ENCODE measurements at places on chromosomes 1 and 21. TPM values are rescaled to one million over a fixed set of nuclear protein-coding genes. Genes with fewer than 3 reads are reported as not detected.

GRCh38 chr1:172498857-172499256, 34.1 kb upstream of the SUCO start:
- no peaks in the 10 kb centered on the region for H3K27me3 ChIP-seq
- H3K4me3 ChIP-seq: no peak overlapping the region
- no peaks in the 10 kb centered on the region for H3K36me3 ChIP-seq
- H3K27ac ChIP-seq: no peak overlapping the region

The FLG gene
- not detected for total RNA-seq

The PTPRF gene
- total RNA-seq: 11.5 TPM

- DNase-seq: peak; percentile 89
- H3K27ac ChIP-seq: peak overlapping the region; percentile 7
- no peaks in the 10 kb centered on the region for H3K36me3 ChIP-seq
- no peak overlapping the region for H3K4me3 ChIP-seq
Observed at GRCh38 chr1:178664278-178664677, 60.8 kb upstream of the RALGPS2 start.

DNA sequence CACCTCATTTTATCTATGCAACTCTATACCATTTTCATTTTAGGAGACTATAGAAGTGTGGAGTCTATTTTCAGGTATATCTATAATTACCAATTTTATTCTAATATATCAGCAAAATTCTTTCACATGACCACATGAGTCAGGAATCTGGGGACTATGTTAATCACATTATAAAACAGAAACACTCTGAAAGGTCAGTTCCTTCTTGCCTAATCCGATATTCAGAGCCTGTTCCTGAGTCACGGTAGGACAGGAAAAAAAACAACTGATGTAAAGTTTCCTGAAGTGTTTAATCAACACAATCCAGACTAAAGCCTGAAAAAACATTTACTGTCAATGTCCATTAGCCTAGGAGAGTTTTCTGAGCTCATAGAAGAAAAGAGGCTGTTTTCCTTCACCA, 1902.3 kb downstream of the NCAM2 start:
- no peak overlapping the region for H3K27ac ChIP-seq
- no peak overlapping the region for H3K4me3 ChIP-seq
- H3K36me3 ChIP-seq: no peaks in the 10 kb centered on the region
- H3K4me1 ChIP-seq: no peaks in the 10 kb centered on the region

DNA sequence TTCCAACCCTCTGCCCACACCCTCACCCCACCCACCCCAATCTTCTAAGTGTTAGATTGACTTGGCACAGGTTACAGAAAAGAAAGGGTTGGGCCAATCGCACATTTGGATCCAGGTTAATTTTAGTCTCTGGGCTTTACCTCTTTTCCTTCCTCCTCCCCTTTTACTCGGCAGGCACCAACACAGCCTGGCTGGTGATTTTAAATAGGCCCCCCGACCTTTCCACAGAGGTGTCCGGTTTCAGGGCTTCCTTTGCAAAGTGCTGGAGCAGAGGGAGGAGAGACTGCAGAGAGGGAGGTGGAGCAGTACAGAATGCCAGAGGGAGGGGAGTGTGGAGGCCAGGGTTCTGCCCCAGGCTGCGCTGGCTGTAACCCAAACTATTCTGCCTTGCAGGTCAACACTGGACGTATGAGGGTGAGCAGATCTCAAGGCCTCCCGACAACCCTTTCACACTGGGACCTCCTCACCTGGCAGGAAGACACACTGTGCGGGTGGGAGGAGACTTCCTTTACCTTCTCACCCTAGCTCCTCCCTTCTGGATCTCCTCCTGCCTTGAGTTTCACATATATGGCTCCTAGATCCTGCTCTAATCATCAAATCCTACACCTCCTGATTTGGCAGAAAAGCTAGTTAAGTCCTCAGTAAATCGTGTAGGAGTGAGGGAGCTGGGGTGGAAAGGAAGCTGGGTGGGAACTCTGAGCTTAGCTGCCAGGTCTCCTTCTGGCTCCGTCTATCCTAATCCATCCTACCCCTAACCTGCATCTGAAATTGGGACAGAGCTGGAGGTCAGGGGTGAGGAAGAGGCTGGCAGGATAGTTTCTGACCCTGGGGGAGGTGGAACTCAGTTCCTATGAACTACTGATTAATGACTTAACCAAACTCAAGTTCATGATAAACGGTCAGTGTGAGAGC, 2.4 kb downstream of the CA14 start:
- peaks cover 13% of the 10 kb centered on the region for H3K36me3 ChIP-seq
- H3K27ac ChIP-seq: no peak overlapping the region
- peaks cover 11% of the 10 kb centered on the region for H3K27me3 ChIP-seq

DNA sequence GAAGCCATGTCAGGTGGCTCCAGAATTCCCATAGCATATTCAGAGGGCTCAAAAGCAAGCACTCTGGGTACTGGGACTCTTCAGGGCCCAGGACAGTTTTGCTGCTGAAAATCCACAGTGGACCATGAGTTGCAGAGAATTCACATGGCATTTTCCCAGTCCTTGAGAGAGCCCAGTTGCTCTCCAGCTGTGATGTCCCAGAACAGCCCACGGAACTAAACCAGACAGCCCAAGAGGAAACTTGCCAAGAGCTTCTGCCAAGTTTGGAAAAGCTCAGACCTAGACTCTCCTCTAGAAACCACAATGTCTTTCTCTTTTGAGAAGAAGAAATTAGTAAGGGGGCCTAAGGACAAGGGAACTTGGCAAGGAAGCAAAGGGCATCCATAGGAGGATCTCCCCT, 69.4 kb downstream of the RGS2 start:
- peak overlapping the region; percentile 28 for H3K4me3 ChIP-seq
- no peaks in the 10 kb centered on the region for H3K4me1 ChIP-seq
- no peaks in the 10 kb centered on the region for H3K27me3 ChIP-seq
- no peak for DNase-seq

- no peaks in the 10 kb centered on the region for H3K36me3 ChIP-seq
- no peaks in the 10 kb centered on the region for H3K27me3 ChIP-seq
- no peak overlapping the region for H3K27ac ChIP-seq
- no peak overlapping the region for H3K4me3 ChIP-seq
Observed at GRCh38 chr21:43301409-43302061, 125.4 kb downstream of the SIK1 start.

The CACHD1 gene
- 11.3 TPM for total RNA-seq

DNA sequence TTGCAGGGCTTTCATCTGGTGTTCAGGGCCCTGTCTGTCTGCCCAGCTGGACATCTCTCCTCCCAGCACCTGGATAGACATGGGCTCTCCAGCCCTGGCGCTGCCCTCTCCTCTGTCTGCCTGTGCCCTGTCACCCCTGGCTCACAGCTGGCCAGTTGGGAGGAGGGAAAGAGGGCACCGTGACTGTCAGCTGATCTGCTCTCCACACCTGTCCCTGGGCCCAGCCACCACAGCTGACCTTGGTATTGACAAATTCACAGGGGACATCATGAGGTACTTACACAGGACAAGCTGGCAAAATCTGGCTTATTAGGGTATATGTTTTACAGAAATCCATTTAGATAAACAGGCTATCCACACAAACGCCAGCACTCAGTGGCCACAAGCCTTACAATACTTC, 8.3 kb downstream of the TNR start:
- no peak for DNase-seq
- no peaks in the 10 kb centered on the region for H3K36me3 ChIP-seq
- no peaks in the 10 kb centered on the region for H3K27me3 ChIP-seq
- no peak overlapping the region for H3K4me3 ChIP-seq
- no peak overlapping the region for H3K27ac ChIP-seq

The CADM3 gene
- total RNA-seq: 4.0 TPM

The FCRL2 gene
- total RNA-seq: 40.2 TPM

The SLC22A15 gene
- 12.9 TPM for total RNA-seq

DNA sequence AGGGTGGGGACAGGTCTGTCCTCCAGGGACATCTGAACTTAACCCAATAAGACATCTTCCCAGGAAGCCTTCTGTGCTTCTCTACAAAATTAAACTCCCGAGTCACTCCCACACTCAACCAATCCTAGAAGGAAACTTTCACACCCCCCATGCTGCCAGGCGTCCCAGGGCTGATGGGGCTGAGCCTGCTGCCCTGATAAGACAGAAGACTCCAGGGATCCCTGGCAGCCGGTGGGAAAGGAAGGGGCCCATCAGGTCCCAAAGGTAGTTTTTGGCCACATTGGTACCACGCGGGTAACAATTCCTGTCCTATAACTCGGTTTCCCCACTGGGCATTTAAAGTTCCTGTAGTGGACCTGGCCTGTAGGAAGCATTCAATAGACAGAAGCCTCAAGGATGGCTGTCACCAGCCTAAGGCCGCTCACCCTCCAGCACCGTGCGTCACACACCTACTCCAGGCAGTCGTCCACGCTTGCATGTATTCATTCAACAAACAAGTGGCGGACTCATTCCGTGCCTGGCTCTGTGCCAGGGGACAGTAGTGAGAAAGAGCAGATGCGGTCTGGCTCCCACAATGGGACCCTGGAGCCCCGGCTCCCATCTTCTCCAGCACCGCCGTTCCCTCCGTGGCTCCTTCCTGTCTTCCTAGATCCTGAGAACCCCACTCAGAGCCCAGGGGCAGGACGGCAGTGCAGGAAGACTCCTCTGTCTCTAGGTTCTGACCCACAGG, 465.2 kb downstream of the NPHP4 start:
- H3K36me3 ChIP-seq: no peaks in the 10 kb centered on the region
- no peak overlapping the region for H3K27ac ChIP-seq
- H3K4me1 ChIP-seq: no peaks in the 10 kb centered on the region
- DNase-seq: peak; percentile 47
- no peak overlapping the region for H3K4me3 ChIP-seq
- H3K27me3 ChIP-seq: peaks cover 8% of the 10 kb centered on the region

- H3K4me3 ChIP-seq: no peak overlapping the region
- no peaks in the 10 kb centered on the region for H3K36me3 ChIP-seq
- no peaks in the 10 kb centered on the region for H3K4me1 ChIP-seq
- no peak for DNase-seq
- no peak overlapping the region for H3K27ac ChIP-seq
Observed at GRCh38 chr1:152960452-152961044, 9.9 kb upstream of the SPRR4 start.

- H3K27me3 ChIP-seq: no peaks in the 10 kb centered on the region
- no peak overlapping the region for H3K4me3 ChIP-seq
Observed at GRCh38 chr1:67680486-67680885, 4.5 kb upstream of the GADD45A start.

DNA sequence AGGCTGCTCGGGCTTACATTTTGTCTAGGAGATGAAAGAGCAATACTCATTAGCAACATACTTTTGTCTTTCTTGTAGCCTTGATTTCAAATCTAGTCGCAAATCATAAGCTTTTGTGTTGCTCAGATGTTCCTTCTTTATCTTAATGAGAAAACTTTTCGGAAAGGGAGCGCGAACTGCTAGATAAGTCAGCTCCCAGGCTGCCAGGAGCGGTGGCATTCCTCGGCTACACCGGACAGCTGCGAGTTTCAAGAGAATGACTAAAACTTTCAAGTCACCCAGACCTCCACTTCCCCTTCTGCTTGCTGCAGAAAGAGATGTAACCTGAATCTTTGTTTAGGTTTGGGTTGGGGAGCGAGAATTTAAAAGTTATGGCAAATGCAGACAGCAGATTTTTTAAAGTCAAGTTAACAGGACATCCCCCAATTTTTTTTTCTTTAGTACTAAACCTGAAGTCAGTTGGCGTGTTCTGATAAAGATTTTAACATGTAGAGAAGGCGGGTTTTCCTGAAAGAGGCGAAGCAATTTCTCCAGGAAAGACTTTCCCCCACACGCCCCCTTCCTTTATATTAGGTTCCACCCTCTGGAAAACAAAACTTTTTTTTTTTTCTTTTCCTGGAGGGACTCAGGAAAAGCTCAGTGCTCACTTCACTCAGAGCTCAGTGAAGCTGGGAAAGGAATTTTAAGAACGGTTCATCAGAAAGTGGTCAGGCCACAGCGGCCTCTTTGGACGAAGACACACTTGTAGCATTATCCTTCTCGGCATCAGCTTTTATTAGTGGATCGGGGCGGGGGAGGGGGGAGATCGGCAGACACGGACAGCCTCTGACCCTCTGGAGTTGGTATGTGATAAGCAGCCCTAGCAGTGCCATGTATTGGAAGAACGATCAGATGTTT, at the start of gene LHX8:
Gene LHX8, plus strand, starts transcription at position 639 of the 897 bp plus-strand sequence. CDS start 2,227 bp downstream, outside the sequence.
- no peaks in the 10 kb centered on the region for H3K4me1 ChIP-seq
- no peak for DNase-seq
- no peaks in the 10 kb centered on the region for H3K36me3 ChIP-seq
- no peak within 1 kb of the TSS for H3K27ac ChIP-seq

DNA sequence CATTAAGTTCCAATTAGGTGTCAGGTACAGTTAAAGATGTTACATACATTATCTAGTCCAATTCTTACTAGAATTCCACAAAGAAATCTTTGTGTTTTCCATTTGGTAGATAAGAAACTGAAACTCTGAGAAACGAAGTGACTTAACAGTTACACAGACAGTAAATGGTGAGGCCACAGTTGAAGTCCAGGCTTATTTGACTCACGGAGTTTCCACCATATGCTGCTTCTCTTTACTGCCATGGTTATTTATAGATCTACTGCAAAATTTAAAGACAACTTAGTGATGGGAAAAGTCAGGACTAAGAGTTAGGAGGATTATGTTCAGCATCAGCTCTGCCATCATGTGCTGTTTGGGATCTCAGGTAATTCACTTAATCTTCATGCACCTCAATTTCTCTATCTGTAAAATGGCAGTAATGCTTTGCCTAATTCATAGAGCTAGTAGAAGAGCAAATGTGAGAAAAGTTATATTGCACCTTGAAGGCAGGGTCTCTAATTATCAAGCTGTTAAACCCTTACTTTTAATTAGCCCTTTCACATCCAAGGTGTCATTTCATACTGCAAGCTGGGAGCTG, 26.2 kb upstream of the SAMSN1 start:
- H3K4me3 ChIP-seq: no peak overlapping the region
- H3K27me3 ChIP-seq: no peaks in the 10 kb centered on the region
- DNase-seq: no peak
- H3K36me3 ChIP-seq: no peaks in the 10 kb centered on the region
- no peak overlapping the region for H3K27ac ChIP-seq

DNA sequence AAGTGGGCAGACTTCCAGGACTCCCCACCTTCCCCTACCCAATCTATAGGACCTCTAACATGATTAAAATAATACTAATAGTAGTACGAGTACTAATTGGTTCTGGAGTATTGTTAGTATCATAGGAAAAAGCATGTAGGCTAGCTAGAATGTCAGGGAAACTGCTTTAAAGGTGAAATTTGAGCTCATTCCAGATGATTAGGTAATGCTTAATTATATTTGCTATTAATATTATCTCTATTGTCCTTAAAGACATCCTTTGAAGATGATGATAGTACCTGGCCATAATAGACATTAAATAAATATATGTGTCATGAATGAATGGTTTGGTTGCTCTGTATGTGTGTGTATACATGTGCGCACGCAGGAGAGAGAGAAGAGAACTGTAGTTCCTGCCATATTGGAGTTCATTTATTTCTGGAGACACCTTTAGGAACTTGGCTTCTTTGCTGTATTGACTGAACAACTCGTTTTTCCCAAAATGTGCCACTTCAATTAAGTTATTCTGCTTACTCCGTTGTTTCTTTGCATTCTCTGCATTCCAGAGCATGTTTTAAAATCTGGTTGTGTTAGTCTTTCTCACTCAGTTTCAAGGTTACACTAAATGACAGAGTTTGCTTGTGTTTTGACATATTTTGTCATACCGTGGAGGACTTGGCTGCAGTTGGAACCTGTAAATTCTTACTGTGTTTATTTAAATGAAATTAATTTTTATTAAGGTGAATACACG, 117.1 kb downstream of the OSBPL9 start:
- no peak overlapping the region for H3K27ac ChIP-seq
- no peak for DNase-seq
- peaks cover 76% of the 10 kb centered on the region for H3K4me1 ChIP-seq
- H3K36me3 ChIP-seq: no peaks in the 10 kb centered on the region
- no peak overlapping the region for H3K4me3 ChIP-seq
- no peaks in the 10 kb centered on the region for H3K27me3 ChIP-seq

- H3K36me3 ChIP-seq: no peaks in the 10 kb centered on the region
- DNase-seq: no peak
- no peak overlapping the region for H3K4me3 ChIP-seq
- no peaks in the 10 kb centered on the region for H3K27me3 ChIP-seq
- peaks cover 4% of the 10 kb centered on the region for H3K4me1 ChIP-seq
- no peak overlapping the region for H3K27ac ChIP-seq
Observed at GRCh38 chr21:38929652-38930051, 123.9 kb downstream of the ETS2 start.

The IL10 gene
- 6.4 TPM for total RNA-seq
